T-helper 17 cell (primary cell): ENCODE measurements at places on chromosomes 12 and 14. TPM values are rescaled to one million over a fixed set of nuclear protein-coding genes. Genes with fewer than 3 reads are reported as not detected.

- no peak for DNase-seq
These were observed 11.4 kb downstream of the DLGAP5 start for GRCh38 chr14:55180006-55180405.

DCP1B gene
- total RNA-seq = 10.5 TPM

KRT75 gene
- not detected for total RNA-seq

GRCh38 chr14:80560800-80561657, 349.7 kb upstream of the DIO2 start:
- no peak for DNase-seq

RDH5 gene
- 12.9 TPM for total RNA-seq

DNA sequence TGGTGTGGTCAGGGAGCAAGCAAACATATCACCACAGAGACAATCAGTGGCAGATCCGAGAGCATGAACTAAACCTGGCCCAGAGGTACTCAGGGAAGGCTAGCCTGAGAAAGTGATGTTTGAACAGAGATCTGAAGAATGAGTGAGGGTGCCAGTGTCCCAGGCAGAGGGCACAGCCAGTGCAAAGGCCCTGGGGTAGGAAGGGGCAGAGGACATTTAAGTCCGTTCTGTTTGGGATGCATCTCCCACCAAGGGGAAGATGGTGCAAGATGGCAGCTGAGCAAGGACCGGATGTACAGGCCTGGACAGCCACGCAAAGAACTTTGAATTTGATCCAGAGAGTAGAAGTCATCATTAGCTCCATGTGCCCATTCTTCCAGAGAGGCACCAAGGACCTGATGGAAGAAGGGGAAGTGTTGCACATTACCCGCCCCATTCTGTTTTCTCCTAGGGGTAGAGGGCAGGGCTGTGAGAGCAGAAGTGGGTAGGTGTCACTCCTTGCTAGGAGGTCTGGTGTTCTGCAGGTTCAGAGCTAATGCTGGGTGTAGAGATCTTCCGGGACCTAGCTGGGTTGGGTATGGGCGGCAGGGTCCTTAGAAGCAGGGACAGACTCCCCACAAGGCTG, 3.9 kb downstream of the DTX1 start:
- DNase-seq = no peak

EIF2S3B gene
- 0.45 TPM for total RNA-seq

- DNase-seq = no peak
These were observed at the start of gene DACT1 for GRCh38 chr14:58637391-58638230. DACT1 (plus strand) TSS chr14:58637962; CDS start chr14:58638203, 241 bp downstream.
